ENCODE measurements at places on chromosomes 11 and 22. TPM values are rescaled to one million over a fixed set of nuclear protein-coding genes. Genes with fewer than 3 reads are reported as not detected.

DNA sequence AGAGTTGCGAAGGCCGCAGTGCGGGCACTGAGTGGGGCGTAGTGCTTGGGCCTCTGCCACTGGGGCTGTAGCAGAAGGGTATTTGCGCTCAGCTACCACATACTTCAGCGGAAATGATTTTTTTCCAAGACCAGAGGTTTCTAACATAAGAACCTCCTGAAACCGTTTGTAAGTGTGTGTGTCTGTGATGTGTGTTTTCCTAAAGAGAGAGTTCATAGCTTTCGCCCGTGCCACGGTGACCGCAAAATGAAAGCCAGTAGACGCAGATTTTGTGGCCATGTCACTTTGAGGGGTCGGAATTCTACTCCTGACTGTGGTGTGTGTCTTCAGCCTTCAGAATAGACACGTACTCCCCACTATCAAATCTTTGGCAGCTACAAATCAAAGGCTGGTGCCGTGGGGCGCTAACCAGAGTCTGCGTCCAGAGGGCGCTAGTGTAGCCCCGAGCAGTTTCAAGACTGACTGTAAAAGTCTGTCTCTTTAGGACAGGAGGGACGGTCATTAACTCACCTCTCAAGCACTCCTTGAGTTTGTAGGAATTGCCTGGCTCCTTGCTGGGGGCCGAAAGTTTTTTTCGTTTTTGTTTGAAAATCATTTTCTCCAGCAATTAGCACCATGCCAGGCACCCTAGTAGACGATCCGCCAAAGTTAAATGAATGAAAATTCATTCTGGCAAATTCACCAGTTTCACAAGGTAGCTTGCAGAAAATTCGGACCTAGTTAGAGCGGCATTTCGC, 2.5 kb upstream of the CALCA start:
- peaks cover 20% of the 10 kb centered on the region for H3K27me3 ChIP-seq
- H3K4me3 ChIP-seq = peak overlapping the region; percentile 35
- H3K4me1 ChIP-seq = peaks cover 21% of the 10 kb centered on the region
- H3K36me3 ChIP-seq = no peaks in the 10 kb centered on the region
- DNase-seq = peak; percentile 64
- H3K27ac ChIP-seq = no peak overlapping the region

GRCh38 chr11:68946416-68947090, 34.2 kb downstream of the MRGPRD start:
- H3K4me1 ChIP-seq = no peaks in the 10 kb centered on the region
- no peak for DNase-seq
- H3K27me3 ChIP-seq = no peaks in the 10 kb centered on the region
- H3K36me3 ChIP-seq = no peaks in the 10 kb centered on the region
- H3K4me3 ChIP-seq = no peak overlapping the region
- H3K27ac ChIP-seq = no peak overlapping the region

DNA sequence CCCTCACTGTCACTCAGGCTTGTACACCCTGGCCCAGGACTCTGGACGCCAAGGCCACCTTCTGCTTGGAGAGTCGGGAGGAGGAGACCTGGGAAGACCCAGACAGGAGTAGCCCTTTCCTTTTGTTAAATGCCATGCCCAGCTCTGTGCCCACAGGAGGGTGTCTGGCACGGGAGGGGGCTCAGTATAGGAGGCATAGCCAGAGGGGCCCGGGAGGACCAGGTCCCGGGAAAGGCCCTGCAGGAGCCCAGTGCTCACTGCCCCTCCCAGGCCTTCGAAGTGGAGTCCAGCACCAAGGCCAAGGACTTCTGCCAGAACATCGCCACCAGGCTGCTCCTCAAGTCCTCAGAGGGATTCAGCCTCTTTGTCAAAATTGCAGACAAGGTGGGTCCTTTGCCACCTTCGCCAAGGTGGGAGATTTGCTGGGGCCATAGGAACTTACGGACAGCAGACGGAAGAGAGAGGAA, 79.0 kb downstream of the MYO7A start:
- H3K4me1 ChIP-seq = no peaks in the 10 kb centered on the region
- H3K27me3 ChIP-seq = no peaks in the 10 kb centered on the region
- no peak for DNase-seq
- H3K36me3 ChIP-seq = no peaks in the 10 kb centered on the region
- H3K4me3 ChIP-seq = no peak overlapping the region

Gene ZP1
- 2.1 TPM for total RNA-seq

Gene VSIG2
- not detected for total RNA-seq

Gene MS4A3
- not detected for total RNA-seq

Gene SMC1B
- not detected for total RNA-seq
